GM12892 (cell line): ENCODE measurements at places on chromosomes 1 and 21.
A peak's percentile ranks its signal among the peaks of the same experiment; 100 is the strongest.

DNA sequence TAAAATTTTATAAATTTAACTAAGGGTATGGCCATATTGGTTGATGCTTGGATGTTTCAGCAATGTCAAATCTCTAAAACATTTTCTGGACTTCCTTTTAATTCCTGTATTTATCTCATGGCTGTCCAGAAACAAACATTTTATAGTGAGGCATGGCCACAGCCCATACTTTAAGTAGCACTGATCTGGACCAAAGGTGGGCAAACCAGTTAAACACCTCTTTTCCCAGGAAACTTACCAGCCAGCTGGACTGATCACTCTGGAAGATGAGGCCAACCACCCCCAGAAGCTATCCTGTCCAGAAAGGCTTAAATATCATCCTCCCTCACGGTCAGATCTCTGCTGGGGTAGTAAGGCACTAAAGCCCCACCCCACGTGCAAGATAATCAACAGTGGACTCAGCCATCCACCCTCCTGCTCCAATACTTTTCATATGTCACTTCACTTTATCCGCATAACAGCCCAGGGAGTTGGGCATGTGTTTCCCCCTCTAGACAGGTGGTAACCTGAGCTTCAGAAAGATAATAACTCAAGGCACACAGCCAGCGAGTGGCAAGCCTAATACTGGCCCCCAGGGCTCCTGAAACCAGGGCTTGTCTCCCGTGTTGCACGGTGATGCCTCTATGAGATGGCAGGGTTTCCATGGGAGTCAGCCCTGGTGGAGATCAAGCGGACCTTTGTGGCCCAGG is 120.5 kb upstream of the NGF start:
- no peak for DNase-seq

DNA sequence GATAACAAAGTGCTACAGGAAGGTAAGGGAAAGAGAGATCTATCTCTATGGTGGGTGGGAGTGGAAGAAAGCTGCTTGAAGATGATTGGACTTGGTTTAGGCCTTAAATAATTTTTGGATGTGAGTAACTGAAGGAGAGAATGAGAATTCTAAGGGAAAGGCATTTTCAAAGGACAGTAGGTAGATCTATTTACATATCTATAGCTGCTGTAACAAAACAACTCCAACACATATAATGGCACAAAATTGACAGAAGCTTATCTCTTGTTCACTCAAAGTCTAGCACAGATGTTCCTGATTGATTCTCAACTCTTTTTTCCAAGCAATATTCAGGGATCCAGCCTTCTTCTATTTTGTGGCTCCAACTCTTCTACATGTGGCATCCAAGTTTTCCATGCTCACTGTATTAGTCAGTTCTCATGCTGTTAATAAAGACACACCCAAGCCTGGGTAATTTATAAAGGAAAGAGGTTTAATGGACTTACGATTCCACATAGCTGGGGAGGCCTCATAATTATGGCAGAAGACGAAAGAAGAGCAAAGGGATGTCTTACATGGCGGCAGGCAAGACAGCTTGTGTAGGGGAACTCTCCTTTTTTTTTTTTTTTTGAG is 3.1 kb upstream of the DDAH1 start:
- no peak for DNase-seq

DNA sequence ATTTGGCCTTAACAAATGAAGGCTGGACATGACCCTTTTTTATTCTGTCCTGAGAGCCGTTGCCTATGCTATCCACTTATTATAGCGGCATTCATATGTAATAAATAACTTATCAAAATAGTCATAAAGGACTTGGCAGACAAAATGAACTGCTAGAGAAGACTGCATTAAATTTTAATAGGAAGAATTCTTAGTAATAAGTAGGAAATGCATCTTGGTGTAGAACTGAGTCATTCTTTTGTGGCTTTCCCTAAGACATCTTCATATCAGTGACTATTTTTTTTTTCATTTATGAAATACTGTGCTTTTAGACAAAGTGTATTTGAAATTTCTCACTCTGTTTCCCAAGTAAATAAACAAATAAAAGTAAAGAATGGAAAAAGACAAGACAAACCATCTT is 45.6 kb downstream of the PBX1 start:
- DNase-seq, result no peak

GRCh38 chr1:85484264-85484663 is 19.3 kb upstream of the DDAH1 start:
- no peak for DNase-seq

- no peak for DNase-seq
Observed at GRCh38 chr1:18343581-18343980, 137.1 kb upstream of the KLHDC7A start.

DNA sequence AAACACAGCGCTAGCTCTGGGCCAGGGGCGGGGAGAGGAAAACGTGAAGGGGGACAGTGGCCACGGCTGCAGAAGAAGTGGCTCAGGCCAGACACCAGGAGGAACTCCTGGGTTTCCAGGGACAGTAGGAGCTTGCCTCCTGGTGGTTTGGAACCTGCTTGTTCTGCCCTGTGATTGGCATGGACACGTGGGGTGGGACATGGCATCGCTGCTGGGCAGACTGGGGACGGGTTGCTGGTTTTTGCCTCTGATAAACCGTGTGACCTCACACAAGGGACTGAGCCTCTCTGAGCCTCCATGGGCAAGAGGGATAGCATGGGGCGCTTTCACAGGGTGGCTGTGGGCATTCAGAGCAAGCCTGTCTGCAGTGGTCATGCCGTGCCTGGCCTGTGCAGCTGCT is 7.5 kb upstream of the PLCH2 start:
- no peak for DNase-seq

DNA sequence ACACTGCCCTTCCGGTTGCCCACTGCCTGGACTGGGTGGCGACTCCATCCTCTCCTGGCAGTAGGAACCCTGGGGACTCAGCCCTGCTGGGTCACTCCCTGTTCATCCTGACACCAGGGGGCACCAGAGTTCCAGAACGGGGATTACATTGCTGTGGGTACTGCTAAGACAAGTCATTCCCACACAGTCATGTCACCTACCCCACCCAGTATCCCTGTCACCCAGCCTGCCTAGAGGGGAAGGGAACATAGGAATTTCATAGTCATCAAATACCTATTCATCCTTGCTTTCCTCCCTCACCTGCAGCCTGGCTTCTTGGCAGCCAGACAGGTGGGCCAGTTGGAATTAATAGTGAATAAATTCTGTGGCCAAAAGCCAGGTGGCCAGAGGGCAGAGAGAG is 9.8 kb upstream of the SFN start:
- DNase-seq, result peak; percentile 78

DNA sequence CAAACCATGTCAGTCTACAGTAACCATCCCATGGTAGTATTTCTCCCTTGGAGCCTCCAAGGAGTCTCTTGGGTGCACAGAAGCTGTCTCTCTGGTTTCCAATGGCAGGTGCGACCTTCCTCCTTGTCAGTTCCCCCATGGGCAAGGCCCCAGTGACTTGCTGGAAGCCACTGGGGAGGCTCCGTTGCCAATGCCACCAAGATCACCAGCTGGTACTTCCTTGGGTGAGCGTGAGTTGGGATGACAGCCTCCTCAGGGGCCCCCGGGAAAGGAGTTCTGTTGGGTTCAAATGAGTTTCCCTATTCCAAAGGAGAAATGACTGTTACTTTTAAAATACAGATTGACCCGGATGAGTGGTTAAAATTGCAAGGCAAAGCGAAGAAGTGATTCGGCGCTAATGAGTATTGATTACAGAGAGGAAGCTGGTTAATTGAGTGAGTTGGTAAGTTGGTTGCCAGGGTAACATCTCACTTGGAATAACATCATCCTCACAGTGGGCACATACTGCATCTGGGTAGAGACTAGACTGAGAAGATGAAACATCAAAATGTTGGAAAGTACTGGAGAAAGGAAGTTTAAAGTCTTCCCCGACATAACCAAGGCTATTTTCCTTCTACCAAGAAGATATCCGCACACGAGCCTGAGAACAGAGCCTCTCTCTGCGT is 53.0 kb upstream of the LAPTM5 start:
- no peak for DNase-seq

GRCh38 chr21:42187976-42188653 is 30.8 kb upstream of the ABCG1 start:
- DNase-seq, result peak; percentile 53

- DNase-seq, result no peak
Observed at GRCh38 chr1:74464037-74464436, 48.4 kb downstream of the LRRC53 start.

GRCh38 chr1:189607477-189608096 is 870.1 kb downstream of the BRINP3 start:
- DNase-seq, result no peak

GRCh38 chr1:229004066-229004833 is 266.7 kb upstream of the RAB4A start:
- DNase-seq, result no peak

DNA sequence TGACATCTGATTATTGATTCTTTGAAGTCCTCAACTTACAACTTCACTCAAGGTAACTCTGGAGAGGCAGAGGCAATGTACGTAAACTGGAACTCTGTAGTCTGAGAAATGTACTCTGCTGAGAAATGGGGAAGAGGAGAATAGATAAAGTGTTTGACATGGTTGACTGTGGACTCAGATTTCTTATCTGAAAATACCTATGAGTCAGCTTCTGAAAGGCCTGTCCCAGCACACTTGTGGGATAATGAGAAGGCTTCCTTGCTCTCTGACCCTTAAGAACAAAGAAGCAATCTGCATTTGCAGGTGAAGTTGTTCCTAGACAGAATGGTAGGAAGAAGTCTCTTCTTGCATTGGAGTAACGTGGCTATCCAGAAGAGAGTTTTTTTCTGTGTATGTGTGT is 1573.5 kb downstream of the BRINP3 start:
- no peak for DNase-seq

DNA sequence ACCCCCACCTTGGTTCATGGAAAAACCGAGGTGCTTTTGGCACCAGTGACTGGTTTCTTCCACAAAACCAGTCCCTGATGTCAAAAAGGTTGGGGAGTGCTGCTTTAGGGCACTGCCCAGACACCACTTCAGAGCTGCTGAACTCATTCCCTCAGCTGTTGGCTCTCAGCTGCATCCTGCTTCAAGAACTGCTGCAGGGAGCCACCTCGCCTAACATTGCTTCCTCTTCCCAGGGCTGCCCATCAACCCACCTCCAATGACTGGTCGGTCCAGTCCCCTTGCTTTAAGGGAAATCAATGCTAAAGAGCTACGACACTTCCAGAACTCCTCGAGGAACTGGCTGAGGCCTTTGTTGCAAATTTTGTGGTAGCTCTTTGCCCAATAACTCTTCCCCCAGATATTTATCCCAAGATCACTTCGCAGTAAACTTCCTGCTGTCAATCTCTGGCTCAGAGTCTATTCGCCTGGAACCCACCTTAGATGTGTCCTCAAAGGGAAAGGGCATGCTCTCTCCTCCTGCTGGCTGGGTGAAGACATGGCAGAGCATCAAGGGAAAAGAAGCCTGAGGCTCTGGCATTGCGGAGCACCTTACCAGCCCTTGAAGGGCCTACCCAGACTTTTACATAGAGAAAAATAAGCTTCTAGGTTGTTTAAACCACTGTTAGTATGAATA is 29.0 kb downstream of the C1orf52 start:
- no peak for DNase-seq

- DNase-seq, result peak; percentile 19
Observed at GRCh38 chr1:116377541-116378529, 4.8 kb downstream of the ATP1A1 start.

- peak; percentile 58 for DNase-seq
Observed at GRCh38 chr1:19704247-19705113, 39.8 kb downstream of the HTR6 start.

DNA sequence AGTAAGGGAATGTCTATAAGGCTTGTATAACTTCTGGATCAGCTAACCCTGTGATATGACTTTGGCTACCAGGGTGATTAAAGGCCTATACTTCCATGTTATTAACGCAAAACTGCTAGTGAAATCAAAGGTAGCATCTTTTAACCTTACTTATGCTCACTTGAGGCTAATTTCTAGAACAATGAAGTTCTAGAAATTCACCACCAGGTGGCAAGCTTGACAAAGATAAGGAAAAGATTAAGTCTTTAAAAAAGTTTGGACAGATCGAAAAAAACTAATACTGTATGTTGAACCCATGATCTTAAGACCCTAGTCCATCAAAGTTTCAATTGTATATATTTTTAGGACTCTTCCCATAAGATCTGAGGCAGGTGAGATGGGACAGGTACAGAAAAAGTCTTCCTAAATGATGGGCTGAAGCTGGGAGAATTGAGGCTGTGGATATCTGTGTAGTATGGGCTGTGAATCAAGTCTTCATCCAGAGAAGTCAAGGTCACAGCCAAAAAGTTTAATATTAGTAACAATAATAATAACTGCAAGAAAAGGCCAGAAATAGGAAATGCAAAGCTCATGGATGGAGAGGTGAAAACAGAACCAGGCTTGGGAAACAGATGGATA is 18.8 kb downstream of the KYAT3 start:
- no peak for DNase-seq

GRCh38 chr1:59674595-59674994 is 140.2 kb upstream of the HOOK1 start:
- no peak for DNase-seq

- DNase-seq, result no peak
Observed at GRCh38 chr1:7469255-7469938, 301.7 kb upstream of the VAMP3 start.

- DNase-seq, result no peak
Observed at GRCh38 chr1:90721210-90722194, 4.4 kb upstream of the BARHL2 start.

DNA sequence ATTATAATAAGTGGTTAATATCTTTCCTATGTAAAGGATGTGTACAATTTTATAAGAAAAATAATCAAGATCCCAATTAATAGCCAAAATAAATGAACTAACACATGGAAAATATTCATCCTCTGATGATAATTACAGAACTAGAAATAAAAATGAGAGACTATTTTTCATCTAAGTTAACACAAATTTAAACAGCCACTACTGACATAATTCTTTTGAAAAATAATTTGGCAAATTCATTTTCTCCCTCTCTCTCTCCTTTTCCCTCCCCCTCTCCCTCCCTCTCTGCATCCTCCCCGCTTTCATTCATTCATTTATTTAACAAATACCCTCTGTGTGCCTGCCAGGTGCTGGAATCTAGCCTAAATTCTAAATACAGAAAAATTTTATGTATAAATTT is 10.3 kb upstream of the SFPQ start:
- DNase-seq, result no peak

DNA sequence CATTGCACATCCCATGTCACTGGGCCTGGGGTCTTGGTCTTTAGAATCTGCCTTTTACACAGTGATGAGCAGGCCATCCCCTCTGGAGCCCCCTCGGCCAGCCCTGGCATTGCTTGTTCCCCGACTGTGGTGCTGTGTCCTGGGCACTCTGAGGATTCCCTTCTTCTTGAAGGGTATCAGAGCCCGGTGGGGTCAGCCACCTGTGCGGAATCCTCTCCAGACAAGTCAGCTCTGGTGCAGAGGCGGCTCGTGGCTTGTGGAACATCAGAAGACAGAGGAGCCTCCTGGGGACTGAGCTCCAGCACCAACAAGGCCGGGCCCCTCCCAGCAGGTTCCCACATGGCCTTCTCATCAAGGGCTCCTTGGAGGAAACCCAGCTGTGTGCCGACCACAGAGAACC is 57.9 kb upstream of the AJAP1 start:
- no peak for DNase-seq

GRCh38 chr21:33572350-33572749 is 16.1 kb downstream of the DONSON start:
- DNase-seq, result no peak
